Bladder microvascular endothelial cell (primary cell): ENCODE measurements at places on chromosomes 6 and 20. TPM values are rescaled to one million over a fixed set of nuclear protein-coding genes. Genes with fewer than 3 reads are reported as not detected.

The SLX4IP gene
- total RNA-seq: 2.4 and 4.0 TPM in 2 replicates

The PRKN gene
- 0.16 and 0.19 TPM in 2 replicates for total RNA-seq

The LIN28B gene
- total RNA-seq: not detected in 2 replicates

The ERVFRD-1 gene
- total RNA-seq: 0.16 and 0.38 TPM in 2 replicates

The ASIP gene
- not detected in 2 replicates for total RNA-seq

The CGA gene
- not detected in 2 replicates for total RNA-seq

The SPO11 gene
- total RNA-seq: not detected in 2 replicates

The CLDN20 gene
- total RNA-seq: not detected in 2 replicates

The TSBP1 gene
- not detected in 2 replicates for total RNA-seq

The TUBB2A gene
- total RNA-seq: 57.5 and 91.3 TPM in 2 replicates

The POPDC3 gene
- 0.49 and 0.82 TPM in 2 replicates for total RNA-seq

The SMPD2 gene
- 7.1 and 8.7 TPM in 2 replicates for total RNA-seq

The PTP4A1 gene
- total RNA-seq: 25.4 and 64.6 TPM in 2 replicates

The TJAP1 gene
- 6.8 and 13.7 TPM in 2 replicates for total RNA-seq

The VNN1 gene
- total RNA-seq: 0.06 TPM in 1 of 2 replicates, not detected in the other

The SMOC2 gene
- total RNA-seq: under 0.01 TPM in 1 of 2 replicates, not detected in the other

The STX11 gene
- total RNA-seq: 5.7 and 16.4 TPM in 2 replicates

The ADGRB3 gene
- not detected in 2 replicates for total RNA-seq

The MROH8 gene
- 0.25 and 0.49 TPM in 2 replicates for total RNA-seq
